ENCODE measurements at places on chromosomes 7 and 10.

- no peak for DNase-seq
Observed at GRCh38 chr10:132098539-132099388, 33.0 kb downstream of the JAKMIP3 start.

GRCh38 chr7:16759840-16760239, 6.3 kb downstream of the TSPAN13 start:
- no peak for DNase-seq

- DNase-seq = no peak
Observed at GRCh38 chr10:47252093-47252780, 47.8 kb upstream of the GDF10 start.

DNA sequence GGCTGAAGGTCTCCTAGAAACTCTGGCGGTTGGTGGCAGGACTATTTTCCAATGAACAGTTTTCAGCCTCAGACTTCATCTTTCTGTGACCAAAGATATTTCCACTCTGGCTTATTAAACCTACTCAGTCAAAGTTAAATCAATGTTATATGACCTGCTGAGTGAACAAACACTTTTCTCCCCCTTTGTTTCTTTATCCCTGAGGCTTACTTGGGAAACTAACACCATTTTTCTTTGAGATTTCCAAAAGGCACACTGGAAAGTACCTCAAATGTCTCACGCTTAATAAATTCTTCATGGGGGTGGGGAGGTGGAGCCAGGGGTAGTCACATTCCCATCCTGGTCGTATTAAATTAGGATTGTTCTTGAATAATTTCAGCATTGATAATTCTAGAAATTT, 1.8 kb downstream of the TMEM26 start:
- no peak for DNase-seq
